BJ (cell line): ENCODE measurements at places on chromosomes 5 and 9.

DNA sequence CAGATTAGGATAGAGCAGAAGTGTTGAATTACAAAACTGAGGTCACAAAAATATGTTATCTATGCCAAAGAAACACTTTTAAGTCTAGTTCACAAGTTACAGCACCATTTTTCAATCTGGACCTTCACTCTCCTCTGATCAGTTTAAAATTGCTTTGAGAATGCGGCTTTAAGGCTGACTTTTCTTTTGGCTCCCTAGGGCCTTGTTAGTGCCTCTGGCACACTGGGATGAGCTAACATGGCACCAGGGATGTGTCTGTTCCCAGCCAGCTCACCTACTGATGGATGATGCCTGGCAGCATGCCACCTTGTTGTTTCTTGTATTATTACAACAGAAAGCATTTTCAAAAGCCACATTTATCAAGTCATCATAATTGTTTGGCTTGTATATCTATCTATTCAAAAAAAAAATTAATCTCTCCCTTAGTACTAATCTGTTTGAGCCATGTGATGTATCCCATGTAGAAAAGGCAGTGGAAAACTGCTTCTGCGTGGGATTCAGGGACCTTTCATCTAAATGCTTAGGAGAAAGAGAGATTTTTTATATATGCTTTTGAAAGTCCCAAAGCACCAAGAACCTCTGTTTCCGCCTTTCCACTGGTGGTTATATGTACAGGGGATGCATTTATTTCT is 46.6 kb downstream of the ADAMTSL1 start:
- no peak for DNase-seq

DNA sequence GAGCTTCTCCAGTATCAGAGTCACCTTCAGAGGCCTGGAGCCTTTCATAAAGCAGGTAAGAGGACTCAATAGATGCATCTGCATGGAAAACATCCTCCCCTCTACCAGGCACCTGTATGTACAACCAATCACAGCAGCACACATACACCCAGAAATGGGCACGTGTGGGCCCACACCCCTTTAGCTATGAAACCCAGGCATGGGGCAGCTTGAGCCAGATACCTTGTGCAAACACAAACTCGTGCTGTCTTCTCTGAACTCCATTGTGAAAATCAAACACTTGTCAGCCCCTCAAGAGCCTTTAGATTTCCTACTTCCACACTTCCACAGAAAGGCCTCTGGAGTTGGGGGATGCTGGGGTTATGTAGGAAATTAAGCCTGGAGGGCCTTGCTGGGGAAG is 1.1 kb upstream of the CSF2 start:
- no peak for DNase-seq

GRCh38 chr5:90473396-90474234 is 956 bp downstream of the MBLAC2 start:
- no peak for DNase-seq

- DNase-seq = no peak
Measured at GRCh38 chr9:107178293-107178692, 104.8 kb upstream of the RAD23B start.

- DNase-seq = no peak
Measured at GRCh38 chr5:168660691-168661090, 81.5 kb upstream of the PANK3 start.

GRCh38 chr9:90188656-90189055 is 454.0 kb downstream of the DIRAS2 start:
- no peak for DNase-seq

DNA sequence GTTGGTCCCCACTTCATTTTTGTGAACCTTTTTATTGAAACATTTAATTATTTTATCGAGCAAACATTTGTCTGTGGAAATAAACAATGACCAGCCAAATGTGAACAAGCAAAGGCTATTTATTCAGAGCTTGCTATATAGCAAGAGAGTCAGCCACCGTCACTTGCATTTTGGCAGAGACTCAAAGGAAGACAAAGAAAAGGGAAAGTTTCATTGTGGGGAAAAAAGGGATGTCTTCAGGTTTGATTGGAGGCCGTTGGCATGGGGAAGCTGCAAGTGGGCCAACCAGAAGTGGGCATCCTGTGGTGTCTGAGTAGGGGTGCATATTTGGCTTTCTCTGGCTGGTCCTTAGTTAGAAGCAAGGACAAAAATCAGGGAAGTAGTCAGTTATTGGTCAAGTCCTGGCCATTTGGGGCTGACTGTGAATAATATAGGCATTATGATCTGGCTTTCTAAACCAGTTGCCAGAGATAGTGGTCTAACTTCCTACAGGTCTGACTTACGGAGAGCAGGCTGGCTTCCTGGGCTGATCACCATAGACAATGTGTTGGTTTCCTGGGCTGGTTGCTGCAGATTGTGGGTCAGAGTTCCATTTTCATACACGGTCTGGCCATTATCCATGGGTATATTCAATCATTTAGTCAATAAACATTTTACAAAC is 16.6 kb downstream of the ENC1 start:
- DNase-seq = no peak

- DNase-seq = no peak
Measured at GRCh38 chr9:80197661-80198060, 625.9 kb downstream of the TLE4 start.

GRCh38 chr5:178338750-178339144 is 106.1 kb upstream of the PHYKPL start:
- no peak for DNase-seq

DNA sequence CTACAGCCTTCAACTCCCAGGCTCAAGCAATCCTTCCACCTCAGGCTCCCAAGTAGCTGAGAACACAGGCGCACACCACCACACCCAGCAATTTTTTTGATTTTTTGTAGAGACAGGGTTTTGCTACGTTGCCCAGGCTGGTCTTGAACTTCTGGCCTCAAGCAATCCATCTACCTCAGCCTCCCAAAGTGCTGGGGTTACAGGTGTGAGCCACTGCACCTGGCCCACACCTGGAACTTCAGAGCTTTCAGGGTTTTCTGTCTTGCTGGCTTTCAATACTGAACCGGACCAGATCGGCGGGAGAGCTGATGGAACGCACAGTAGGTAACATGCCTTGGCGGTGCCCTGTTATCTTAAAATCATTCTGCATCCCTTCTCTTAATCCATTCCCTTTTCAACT is 30.8 kb downstream of the IPPK start:
- no peak for DNase-seq

DNA sequence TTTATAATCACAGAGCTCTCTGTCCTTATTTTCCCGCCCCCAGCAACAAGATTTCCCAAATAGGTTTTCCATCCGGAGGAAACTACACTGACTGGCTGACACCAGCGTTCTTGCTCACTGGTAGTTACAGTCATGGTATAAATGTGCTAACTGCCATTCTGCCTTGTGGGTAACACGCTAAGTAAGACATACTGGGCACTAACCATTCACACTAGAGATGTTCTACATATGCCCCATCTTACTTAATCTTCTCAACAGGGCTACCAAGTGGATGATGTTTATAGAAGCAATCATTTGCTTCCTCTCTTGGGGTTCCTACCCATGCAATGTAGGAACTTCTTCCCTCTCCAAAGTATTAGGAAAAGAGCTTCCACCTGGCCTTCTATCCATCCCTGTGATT is 111.5 kb downstream of the SUSD1 start:
- no peak for DNase-seq

DNA sequence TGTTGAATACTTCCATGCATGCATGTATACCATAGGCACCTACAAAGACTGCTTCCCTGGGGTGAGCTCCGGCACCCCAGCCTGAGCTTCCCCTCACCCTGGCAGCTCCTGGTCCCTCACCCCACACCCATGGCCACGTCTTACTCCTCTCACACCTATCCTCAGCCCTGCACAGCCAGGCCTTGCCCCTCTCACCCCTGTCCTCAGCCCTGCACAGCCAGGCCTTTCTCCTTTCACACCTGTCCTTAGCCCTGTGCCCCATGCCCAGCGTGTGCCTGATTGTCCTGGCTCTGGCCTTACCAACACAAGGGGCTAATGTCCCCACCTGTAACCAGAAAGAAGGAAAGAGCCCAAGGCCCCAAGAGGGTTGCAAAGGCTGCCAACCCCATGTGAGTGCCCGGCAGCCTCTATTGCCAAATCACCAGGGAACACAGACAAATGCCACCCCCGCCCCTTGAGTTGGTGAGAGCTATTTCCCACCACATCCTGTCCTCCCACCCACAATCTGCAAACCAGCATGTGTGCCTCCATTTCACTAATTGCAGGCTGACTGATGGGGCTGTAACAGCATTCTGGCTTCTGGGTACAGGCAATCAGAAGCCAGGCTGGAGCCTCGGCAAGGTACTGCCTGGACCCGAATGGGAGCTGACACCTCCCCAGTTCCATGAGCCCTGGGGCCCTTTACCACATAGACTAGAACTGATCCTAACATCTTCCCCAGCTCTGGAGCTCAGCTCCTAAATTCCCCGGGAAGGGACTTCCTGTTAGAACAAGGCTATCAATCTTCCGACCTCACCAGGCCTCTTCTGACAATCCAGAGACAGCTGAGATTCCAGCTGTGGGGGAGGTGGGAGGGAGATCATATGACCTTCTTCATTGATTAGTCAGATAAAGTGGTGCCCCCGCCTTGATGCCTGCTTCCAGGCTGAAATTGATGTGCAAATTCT is 78.2 kb downstream of the FAM114A2 start:
- DNase-seq = no peak

GRCh38 chr5:75656311-75657003 is 45.2 kb downstream of the ANKDD1B start:
- no peak for DNase-seq

GRCh38 chr5:1405121-1405520 is 40.1 kb downstream of the SLC6A3 start:
- DNase-seq = no peak

GRCh38 chr5:6656680-6657079 is 23.4 kb downstream of the SRD5A1 start:
- DNase-seq = no peak

DNA sequence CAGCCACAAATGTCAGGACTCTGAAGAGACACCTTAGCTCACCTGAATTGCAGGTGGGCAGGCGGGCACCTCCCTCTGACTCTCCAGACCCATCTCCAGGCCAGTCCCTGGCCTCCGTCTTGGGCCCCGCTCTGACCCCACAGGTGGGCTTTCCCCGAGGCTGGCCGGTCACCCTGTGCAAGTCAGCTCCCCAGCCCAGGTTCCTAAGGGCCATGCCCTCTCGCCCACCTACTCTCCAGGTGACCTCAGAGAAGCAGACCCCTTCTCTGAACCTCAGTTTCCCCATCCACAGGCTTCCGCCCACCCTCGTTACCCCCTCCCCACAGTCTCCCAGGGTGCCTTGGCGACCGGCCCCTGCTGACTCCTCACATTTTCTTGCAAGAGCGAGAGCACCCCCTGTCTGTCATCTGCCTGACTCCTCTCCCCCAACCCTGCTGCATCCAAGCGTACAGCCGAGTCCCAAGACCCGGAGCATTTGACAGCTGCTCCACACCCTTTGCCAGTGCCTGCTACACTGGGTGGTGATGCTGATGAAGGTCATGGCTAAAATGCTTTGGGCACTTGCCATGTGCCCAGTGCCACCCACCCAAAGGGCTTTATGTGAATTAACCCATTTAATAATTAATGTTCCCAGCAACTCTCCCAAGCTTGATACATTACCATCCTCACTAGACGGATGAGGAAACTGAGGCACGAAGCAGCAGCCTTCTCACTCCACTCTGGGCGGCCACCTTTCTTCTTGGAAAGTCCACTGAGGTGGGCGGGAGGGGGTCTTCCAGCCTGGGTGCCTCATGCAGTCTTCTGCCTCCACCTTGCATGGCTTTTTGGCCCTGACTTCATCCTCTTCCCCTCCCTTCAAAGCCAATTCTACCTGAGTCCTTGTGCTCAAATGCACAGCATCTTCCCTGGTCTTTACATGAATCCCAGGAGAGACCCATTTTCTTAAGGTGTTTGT is 51.1 kb upstream of the ORM1 start:
- DNase-seq = no peak

DNA sequence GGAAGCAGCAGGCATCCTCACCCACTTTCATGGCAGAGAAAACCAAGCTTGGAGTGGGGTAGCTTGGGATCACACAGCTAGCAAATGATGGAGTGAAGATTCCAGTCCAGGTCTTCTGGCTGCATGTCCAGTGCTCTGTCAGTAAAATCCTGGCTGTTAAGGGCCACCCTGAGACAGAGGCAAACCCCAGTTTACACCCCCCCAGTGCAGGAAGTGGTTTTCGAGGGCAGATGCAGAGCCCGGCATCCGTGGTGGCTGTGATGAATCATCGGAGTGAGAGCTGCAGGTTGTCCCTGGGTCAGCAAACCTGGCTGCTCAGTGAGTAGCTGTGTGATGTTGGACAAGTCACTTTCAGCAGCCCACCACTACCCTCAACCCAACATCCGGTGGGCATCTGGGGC is 115.4 kb downstream of the RGS3 start:
- DNase-seq = peak; percentile 84

DNA sequence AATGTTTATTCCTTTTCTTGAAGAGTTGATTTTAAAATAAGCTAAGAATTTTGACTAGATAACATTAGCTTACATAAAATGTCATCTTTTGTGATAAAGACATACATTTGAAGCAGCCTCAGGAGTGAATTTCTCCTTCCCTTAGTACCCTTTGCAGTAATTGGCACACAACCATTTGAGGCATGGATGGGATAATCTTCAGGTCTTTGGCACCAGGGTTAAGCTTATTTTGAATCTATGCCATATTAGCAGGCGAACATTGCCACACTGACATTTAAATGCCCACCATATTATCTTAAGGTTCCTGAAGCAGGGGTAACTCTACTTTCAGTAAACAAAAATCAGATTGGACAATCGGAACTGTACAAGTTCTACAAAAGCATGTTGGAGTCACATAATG is 126.0 kb downstream of the NR3C1 start:
- no peak for DNase-seq

DNA sequence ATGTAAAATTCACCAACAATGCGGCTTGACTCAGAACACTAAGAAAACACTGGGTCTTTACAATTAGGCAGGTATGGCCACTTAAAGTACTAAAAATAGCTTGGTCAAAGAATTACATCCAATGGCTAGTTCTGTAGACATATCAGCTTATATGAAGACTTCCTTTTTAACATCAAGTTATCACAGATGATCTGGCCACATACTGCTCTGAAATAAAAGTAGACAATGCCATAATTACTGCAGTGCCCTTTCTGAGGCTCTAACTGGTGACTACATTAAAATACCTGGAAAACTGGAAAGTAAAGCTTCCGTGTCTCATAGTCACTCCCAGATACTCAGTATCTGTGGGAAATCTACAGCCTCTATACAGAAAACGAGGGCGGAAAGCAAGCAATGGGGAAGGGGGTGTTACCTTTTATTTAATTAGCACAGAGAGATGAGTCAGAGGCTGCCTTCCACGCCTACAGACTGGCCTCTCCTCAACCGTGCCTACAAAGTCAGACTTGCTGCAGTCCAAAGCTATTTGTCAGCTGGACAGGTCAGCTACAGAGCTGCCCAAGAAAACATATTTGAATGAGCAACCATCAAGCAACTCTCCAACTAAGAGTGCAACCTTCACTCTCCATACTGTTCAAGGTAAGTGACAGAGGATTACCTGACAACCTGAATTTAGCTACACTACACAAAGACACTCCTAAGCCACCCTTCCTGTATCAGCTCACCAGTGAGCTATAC is 8.7 kb downstream of the SERINC5 start:
- DNase-seq = peak; percentile 79

DNA sequence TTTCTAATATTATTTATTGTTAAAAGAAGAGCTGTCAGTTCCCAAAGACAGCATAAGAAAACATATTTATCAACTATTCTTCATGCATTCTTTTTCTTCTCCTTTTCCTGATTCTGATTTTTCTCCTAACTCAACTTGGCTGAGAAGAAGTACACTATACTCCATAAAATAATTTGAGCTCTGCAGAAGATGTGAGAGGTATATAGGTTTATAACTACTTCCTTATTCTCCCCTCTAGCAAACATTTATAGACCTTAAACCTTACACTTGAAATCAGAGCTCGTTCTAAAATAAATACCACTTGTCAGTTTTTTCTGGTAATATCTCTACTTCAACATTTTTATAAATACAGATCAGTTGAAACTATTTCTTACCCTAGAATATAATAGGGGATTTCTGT is 724.8 kb upstream of the GRAMD2B start:
- DNase-seq = no peak
